ENCODE measurements at places on chromosomes 2 and 18. TPM values are rescaled to one million over a fixed set of nuclear protein-coding genes. Genes with fewer than 3 reads are reported as not detected.

L3MBTL4 gene
- total RNA-seq = not detected

DNA sequence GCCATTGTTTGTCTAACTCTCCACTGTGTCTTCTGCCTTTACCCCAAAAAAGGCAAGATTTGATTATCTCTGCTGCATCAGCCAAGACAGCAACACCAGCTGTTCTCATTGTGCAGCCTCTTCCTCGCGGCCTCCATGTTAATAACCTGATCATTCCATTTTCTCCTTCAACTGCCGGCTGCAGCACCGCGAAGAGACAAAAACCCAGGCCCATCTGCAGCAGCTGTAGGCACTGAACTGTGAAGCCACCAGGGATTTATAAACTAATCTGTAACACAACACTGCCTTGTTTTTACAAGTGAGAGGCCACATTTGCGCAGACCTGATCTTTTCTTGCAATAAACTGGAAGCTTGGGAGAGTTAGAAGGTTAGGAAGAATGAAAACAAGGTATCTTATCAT, 147.8 kb downstream of the SATB2 start:
- DNase-seq = no peak

DNA sequence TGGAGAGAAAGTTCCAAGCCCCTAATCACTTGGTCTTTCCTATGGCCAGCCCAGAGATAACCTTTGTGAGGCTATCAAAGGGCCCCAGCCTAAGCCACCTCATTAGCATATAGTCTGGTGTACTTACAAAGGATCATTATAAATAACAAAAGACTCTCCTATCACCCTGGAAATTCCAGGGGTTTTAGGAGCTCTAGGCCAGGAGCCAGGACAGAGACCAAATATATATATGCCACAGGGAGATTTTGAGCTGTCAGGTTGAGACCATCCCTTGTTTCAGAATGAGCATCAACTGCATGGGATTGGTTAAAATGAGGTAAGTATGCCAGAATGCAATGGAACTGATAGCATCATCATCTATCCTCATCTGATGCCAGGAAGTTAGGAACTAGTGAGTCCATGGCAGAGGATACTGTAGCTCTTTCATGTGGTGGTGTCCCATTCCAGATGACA, 32.1 kb upstream of the CHRNA1 start:
- no peak for DNase-seq

FSIP2 gene
- 0.13 TPM for total RNA-seq

GRCh38 chr18:43587538-43588153, 310.4 kb upstream of the SYT4 start:
- DNase-seq = no peak

DNA sequence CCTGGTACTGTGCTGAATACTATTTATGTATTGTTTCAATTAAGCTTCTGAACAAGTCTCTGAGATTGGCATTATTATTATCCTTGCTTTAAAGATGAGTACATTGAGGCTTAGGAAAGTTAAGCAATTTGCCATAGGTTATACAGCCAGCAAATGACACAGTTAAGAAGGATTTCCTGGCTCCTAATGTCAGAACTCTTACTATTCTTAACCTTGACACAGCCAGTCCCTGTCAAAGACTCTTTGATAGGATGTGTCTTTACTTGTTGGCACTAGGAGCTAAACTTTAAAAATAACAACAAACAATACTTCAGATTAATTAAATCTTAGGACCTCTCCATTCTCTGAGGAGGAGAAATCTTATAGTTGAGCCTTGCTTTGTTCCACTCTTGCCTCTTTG, 70.6 kb downstream of the UBR3 start:
- DNase-seq = no peak

DCDC2C gene
- total RNA-seq = not detected

DNA sequence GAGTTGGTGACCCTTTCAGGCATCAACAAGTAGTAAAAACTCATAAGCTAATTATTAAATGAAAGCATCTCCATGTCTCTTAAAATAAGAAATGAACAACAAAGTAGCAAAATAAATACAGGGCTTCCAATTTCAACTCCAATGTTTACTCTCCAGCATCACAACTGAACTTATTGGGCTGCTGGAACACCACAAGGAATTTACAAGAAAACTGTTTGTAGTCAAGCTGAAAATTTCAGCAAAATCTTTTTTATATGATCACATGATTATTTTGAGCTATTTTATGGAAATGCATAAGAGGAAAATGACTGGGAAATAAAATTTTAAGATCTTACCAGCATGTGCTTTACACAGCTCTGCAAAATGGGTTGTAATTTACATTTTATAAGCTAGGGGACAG, 28.1 kb downstream of the COBLL1 start:
- no peak for DNase-seq

DNA sequence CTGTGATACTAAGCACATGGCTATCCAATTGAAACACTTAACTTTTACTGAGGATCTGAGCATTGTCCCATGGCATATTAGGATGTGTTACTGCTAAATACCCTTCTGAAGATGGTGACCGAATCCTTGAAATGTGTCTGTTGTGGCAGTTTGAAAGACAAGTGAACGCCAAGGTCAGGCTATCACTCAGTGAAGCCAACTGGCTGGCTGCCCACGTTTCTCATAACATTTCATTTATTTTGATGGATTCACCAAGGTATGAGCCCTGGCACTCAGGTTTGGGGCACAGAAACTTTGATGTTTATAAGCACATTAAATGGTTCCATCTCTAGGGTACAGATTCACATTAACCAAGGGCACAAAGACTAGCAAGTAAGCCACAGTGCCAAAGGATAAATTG, 850.3 kb downstream of the DPP10 start:
- no peak for DNase-seq

STARD6 gene
- not detected for total RNA-seq

GRCh38 chr18:62877411-62878221, 162.3 kb downstream of the PHLPP1 start:
- DNase-seq = no peak

NRP2 gene
- total RNA-seq = 4.2 TPM

- no peak for DNase-seq
These were observed 34.0 kb downstream of the BIN1 start for GRCh38 chr2:127072970-127073369.

GRCh38 chr2:83006961-83007360, 1452.1 kb downstream of the SUCLG1 start:
- no peak for DNase-seq

SOX11 gene
- total RNA-seq = not detected

- DNase-seq = no peak
These were observed 20.6 kb downstream of the SMAD7 start for GRCh38 chr18:48929941-48930713.

GRCh38 chr2:200376513-200377354, 70.2 kb downstream of the SPATS2L start:
- peak; percentile 58 for DNase-seq

ME2 gene
- total RNA-seq = 91.2 TPM

DNA sequence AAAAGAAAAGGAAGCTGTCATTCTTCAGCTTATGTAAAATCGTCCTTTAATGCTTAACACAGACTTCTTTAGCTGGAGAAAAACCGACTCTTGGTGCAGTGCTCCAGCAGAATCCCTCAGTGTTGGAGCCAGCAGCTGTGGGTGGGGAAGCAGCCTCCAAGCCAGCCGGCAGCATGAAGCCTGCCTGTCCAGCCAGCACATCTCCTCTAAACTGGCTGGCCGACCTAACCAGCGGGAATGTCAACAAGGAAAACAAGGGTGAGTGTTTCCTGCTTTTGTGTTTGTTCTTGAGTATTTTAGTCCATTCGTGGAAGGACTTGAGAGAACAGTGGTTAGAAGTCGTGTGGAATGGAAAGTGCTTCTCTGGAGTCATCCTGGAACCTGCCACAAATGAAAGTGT, 38.9 kb downstream of the KDM3A start:
- no peak for DNase-seq

GRCh38 chr18:74450626-74451025, 6.5 kb downstream of the DIPK1C start:
- no peak for DNase-seq

- no peak for DNase-seq
These were observed 97.1 kb upstream of the TMEM178A start for GRCh38 chr2:39568561-39569006.

TCF23 gene
- not detected for total RNA-seq

- no peak for DNase-seq
These were observed 4.6 kb downstream of the SETBP1 start for GRCh38 chr18:44685296-44685695.

DNA sequence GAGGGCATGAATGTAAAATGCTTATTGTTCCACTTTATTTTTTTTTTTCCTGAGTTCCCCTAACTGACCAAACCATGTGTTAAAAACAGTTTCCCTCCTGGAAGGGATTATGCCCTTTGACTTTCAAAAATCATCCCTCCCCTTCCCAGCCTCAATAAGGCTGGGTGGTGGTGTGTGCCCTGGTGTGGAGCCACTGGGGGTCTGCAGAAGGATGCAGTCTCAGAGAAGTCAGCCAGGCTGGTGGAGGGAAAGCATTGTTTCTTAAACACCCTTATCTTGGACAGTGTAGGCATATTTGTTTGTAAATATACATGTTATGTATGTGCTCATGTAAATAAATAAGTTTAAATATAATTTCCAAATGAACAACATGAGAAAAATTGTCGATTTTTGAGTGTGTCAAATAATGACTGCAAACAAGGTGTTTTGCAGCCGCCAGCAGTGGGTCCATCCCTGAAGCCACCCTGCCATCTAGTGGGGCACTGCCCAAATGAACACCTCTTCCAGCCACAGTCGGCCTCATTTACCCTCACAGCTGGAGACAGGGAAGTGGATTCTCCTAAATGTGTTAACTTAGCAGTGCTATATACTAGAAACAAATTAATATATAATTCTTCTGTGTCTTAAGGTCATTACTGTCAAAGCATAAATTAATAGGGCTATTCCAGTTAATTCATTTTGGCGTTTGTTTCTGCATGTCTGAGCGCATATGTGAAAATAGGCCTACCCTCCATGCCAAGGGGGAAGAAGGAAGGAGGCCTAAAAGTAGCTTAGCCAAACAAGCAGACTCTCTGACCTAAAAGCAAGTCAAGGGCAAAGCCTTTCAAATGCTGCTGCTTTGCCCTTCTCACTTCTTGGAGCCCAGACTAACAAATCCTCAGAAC, 209.6 kb upstream of the PIK3C3 start:
- DNase-seq = peak; percentile 27

- no peak for DNase-seq
These were observed 255.9 kb upstream of the STON1 start for GRCh38 chr2:48274040-48274439.

DNA sequence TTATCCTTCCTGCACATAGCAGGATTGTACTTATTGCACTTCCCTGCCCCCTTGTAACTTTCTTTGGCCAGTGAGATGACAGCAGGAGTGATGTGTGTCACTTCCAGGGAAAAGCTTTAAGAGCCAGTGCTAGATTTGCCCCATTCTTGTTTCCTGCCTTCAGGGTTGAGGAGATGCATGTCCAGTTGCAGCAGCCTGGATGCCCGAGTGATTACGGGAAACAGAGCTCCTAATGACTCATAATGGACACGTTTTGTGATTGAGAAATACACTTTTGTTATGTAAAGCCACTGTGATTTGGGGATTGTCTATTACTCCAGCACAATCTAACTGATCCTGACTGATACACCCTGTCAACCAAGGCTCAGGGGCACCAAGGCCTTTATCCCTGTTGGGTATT, 5.0 kb upstream of the TET3 start:
- DNase-seq = no peak

GRCh38 chr18:8786483-8787370, 81.4 kb downstream of the MTCL1 start:
- DNase-seq = no peak
